Left cardiac atrium (tissue), 4 donors: ENCODE measurements at places on chromosomes 5 and 9. TPM values are rescaled to one million over a fixed set of nuclear protein-coding genes. Genes with fewer than 3 reads are reported as not detected.

DNA sequence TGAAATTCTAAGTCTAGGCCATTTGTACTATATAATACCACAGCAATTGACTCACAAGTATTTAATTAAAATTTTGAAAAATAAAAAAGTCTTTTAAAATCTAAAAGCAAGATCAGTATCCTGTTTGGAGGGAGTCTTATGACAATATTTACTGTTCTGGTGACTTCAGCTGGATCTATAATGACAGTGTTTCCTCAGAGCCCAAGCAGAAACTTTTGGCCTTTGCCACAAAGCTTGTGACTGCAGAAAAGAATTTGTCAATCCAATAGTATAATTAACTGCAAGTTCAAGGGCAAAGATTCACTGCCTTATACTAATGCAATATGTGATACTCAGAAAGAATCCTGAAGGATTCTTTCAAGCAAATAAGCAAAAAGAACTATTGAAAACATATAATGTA is 49.6 kb upstream of the RAPGEF6 start:
- no peak for DNase-seq

GRCh38 chr9:120833325-120833724 is 9.4 kb downstream of the PSMD5 start:
- no peak for DNase-seq

- no peak for DNase-seq
Observed at GRCh38 chr9:131484051-131484445, 18.7 kb upstream of the POMT1 start.

DNA sequence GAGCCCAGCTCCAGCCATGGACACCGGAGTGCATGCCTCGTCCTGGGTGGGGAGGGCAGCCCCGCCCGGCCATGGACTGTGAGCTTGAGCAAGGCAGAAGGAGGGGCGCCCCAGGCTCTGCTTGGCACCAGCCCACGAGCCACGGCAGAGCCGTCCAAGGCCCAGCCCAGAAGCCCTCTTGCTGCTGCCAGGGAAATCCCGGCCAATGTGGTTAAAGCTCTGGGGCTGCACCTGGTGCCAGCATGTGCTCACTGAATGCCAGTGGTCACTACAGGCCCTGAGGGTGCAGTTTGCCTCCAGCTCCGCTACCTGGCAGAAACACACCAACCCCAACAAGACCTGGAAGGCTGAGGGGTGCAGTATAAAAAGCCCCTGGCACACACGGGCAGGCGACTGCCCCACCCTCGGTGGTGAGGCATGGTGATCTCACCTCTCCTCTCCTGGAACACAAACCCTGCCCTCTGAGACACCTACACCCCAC is 11.8 kb downstream of the BRD3 start:
- peak; percentile 84 for DNase-seq

DNA sequence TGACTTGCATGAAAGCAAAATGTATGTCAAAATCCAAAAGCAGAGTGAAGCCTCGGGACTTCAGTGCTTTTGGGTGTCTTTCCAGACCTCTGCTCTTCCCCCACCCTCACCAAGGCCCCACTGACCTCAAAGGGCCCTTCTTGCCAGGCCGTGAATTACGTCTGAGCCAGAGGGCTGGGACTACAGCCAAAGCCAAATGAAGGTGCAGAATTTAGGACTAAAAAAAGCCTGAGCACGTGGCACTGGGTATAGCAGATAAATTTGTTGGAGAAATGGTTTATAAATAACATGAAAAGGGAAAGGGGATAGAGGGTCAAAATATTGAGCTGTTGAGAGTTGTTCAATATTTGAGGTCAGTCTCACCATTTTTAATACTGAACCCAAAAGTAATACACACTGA is 163.4 kb downstream of the GHR start:
- DNase-seq = peak; percentile 70

DNA sequence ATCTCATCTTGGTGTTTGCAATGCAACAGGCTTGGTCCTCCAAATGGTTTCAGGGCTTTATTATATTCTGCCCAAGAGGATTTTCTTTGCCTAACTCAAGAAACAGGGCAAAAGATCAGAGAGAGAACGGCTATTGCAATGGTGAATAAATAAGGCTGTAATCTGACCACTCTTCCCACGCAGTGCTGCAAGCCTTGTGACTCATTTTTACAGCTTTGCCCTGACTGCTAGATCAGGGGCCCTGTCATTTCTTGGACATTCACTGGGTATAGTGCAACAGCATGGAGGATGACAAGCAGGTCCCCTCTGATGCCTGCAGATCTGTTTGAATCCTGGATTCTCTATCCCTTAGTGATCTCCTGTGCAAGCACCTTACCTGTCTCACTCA is 459.1 kb downstream of the EBF1 start:
- DNase-seq = no peak

Gene DHX29
- total RNA-seq = 17.0 TPM
